ENCODE measurements at places on chromosomes 1 and 21.
A peak's percentile ranks its signal among the peaks of the same experiment; 100 is the strongest.

DNA sequence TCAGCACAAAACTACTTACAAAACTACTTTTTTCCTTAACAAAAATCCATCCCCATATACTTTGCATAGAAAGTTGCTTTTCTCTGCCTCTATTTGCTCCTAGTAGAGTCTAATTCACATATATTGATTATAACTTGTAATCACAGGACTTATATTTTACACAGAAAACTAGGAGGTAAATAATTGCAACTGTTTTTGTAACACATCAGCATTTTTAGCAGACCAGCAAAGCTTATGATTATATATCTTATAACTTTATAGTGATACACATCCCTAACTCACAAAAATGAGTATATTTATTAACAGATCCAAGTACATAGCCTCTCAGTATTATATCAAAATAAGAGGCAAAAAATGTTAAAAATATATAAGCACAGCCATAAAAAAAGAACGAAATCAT is 17.3 kb upstream of the SLC35A3 start:
- no peak for DNase-seq

- no peak for DNase-seq
These were observed 18.0 kb downstream of the SLC2A7 start for GRCh38 chr1:9008236-9008635.

DNA sequence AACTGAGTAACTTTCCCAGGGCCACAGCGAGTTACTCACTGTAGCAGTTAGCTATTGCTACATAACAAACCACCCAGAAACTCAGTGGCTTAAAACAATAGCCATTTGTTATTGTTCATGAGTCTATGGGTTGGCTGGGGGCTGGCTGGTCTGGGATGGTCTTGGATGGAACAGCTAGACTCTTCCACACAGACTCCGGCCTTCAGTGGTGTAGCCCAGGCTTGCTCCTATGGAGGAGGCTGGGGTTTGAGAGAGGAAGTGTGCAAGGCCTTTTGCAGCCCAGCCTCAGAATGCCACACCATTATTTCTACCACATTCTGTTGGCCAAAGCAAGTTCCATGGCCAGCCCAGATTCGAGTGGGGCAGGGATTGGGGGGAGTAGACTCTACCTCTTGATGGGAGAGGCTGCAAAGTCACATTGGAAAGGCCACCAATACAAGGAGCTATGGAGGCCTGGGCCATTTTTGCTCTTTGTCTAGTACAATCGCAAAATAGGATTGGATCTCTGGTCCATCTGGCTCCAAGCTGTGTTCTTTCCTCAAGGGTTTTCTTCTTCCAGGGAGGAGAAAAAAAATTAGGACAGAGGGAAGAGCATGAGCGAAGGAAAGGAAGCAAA is 37.5 kb upstream of the TTC22 start:
- DNase-seq: no peak

DNA sequence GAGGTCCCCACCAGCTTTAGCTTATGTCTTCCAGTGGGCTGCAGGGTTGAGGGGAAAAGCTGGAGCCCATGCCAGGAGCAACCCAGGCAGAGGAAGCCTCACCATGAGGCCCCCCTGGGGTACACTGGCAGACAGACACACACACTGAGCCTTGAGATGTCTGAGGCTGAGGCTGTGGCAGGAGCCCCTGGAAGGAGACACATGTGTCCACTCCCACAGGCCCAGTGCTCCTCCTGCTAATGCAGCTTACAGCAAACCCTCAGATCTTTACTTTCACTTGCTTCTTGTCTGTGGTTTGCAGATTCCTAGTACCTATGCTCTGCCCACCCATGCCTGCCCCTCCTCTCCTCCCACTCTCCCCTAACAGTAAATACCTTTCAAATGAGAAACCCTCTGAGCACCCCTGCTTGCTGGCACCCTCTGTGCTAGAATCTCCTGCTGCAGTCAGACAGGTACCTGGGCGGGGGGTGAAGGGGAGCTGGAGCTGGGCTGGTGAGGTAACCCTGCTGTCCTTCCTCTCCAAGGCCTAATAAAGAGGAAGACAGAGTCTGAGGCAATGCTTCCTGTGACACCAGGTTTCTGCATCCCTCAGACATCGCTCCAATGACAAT is 63.4 kb upstream of the NEK2 start:
- peak; percentile 3 for DNase-seq

DNA sequence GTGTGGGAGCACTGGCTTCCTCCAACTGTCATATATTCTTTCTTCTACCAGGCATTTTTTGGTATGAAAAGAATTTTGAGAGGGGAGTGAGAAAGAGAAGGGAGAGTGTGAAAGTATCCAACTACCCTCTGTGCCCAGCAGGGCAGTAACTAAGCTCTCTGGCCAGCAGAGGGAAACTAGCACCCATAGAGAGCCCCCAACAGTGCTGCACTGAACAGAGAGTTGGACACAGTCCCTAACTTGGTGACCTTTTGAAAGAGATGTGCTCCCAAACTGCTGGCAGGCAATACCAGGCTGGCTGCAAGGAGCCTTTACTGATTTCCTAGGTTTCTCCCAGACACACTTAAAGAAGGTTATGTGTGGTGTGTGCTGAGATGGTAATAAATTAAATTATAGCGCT is 118.8 kb upstream of the PBX1 start:
- DNase-seq: no peak

GRCh38 chr1:205088341-205088740 is 4.1 kb upstream of the TMEM81 start:
- no peak for DNase-seq

- DNase-seq: no peak
These were observed 30.7 kb upstream of the IGSF3 start for GRCh38 chr1:116698244-116698595.

GRCh38 chr21:14617040-14617393 is 70.9 kb upstream of the SAMSN1 start:
- DNase-seq: no peak

GRCh38 chr1:102500758-102501157 is 504.0 kb upstream of the OLFM3 start:
- no peak for DNase-seq

GRCh38 chr21:33458861-33459260 is 20.9 kb downstream of the TMEM50B start:
- DNase-seq: no peak

- DNase-seq: no peak
These were observed 50.0 kb downstream of the LACTBL1 start for GRCh38 chr1:22922640-22923039.

- no peak for DNase-seq
These were observed 136.6 kb downstream of the PROX1 start for GRCh38 chr1:214124281-214124805.

GRCh38 chr21:18089786-18090185 is 154.8 kb upstream of the CHODL start:
- no peak for DNase-seq

DNA sequence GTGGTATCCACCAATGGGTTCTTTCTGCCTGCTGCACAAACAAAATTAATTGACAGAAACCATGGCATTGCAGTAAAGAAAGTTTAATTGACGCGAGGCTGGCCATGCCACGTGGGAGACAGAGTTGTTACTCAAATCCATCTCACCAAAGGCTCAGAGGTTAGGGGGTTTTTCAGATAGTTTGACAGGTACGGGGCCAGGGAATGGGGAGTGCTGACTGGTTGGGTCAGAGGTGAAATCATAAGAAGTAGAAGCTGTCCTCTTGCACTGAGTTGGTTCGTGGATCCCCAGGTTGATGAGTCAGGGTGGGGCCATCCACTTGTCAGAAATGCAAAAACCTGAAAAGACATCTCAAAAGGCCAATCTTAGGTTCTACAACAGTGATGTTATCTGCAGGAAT is 941 bp upstream of the TBCE start:
- DNase-seq: peak; percentile 14

DNA sequence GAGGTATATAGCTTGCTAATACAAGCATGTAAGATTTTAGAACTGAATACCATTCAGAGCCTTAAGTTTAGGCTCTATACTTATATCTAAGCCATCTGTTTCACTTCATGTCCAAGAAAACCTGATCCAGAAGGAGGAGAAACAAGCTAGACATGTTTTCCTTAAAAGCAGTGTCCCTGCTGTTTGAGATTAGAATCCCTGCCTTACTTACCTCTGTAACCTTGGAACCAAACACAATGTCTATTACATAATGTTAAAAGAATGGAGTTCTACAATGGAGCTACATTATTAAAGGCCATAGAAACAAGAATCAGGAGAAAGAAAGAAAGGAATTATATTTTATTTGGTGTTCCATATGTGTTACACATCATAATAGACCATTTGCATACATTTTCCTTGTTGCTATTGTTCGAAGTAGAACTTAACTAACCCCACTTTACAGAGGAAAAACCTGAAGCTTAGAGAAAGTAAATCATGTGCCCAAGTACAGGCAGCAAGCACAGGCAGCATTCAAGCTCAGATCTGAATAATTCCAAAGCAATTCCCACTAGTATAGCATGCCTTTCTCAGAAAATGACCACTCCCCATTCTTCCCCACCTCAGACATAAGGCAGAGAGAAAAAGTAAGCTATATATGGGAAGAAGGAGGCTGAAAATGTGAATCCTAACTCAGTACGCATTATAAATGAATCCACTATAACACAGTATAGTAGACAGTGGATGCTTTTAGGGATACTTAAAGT is 380.1 kb upstream of the SPAG17 start:
- no peak for DNase-seq

DNA sequence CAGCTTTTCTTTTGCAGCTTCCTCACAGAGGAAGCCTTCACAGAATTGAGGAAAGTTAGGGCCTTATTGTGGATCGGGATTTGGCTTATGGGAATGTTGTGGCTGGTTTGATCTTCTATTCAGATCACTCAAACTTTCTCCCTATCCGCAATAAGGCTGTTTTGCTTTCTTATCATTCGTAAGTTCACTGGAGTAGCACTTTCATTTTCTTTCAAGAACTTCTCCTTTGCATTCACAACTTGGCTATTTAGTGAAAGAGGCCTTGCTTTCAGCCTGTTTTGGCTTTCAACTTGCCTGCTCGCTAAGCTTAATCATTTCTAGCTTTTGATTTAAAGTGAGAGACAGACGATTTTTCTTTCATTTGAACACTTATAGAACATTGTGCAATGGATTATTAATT is 181.9 kb upstream of the B3GALT2 start:
- no peak for DNase-seq

DNA sequence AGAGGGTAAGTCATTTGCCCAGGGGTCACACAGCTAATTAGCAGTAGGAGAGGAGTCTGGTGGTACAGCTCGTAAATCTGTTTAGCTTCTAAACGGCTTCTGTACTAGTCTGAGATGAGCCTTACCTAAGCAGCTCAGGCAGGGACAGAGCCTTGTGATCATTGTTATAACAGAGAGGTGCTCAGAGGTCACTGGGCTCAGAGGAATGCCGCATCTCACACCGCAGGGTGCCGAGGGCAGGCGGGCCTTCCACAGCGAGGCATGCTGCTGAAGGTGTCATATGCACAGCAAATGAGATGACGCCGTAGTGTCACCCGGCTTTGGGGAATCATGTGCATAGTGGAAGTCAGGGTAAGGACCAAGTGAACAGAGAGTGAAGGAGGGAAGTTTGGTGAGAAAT is 305.2 kb upstream of the FMN2 start:
- DNase-seq: no peak

GRCh38 chr1:208213786-208214185 is 30.4 kb downstream of the PLXNA2 start:
- DNase-seq: no peak

DNA sequence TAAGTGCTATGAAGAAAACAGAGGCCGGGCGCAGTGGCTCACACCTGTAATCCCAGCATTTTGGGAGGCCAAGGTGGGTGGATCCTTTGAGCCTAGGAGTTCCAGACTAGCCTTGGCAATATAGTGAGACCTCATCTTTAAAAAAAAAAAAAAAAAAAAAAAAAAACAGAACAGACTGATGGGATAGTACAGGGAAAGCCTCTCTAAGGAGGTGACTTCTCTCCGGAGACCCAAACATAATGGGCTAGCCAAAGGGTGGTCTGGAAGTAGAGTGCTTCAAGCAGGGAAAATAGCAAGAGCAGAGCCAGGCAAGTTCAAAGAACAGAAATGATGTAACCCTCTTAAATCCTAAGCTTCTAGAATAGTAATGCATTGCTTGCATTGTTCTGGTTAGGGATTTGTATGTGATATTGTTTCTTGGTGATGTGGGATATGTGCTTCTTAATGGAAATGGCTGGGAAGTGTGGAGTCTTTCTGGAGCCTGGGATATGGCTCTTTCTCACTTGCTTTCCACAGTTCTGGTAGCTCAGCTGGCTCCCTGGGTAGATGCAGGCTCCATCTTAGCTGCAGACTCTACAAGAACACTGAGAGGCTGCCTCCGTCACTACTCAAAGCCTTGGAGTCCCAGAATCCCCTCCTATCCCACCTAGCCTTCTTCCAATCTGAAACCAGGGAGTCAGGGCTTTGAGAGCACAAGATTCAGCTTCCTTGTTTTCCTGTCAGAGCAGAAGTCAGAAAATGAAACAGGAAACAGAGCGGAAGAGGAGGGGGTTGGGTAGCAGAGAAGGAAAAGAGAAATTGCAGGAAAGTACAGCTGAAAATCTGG is 1.9 kb upstream of the PIGV start:
- no peak for DNase-seq

GRCh38 chr1:174720618-174721017 is 272.9 kb downstream of the GPR52 start:
- DNase-seq: no peak

DNA sequence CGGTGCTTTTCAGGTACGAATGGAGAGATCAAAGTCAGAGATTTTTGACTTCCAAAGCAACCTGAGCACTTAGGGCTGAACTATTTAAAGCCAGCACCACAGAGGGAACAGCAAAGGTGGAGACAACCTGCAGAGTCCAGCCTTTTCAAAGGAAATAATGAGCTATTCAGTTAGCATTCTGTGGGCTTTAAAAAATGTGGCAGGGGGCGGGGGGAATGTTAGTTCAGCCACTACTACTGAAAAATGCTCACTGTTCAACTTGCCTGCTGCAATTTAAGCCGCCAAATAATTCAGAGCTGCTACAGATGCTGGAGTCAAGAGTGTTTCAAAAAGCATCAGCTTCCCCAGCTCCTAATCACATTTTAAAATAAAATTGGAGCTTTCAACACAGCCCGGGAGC is 473.3 kb upstream of the PLXNA2 start:
- DNase-seq: no peak

GRCh38 chr1:235206533-235207208 is 45.6 kb upstream of the RBM34 start:
- no peak for DNase-seq

GRCh38 chr1:179788259-179788658 is 45.2 kb downstream of the FAM163A start:
- DNase-seq: no peak

DNA sequence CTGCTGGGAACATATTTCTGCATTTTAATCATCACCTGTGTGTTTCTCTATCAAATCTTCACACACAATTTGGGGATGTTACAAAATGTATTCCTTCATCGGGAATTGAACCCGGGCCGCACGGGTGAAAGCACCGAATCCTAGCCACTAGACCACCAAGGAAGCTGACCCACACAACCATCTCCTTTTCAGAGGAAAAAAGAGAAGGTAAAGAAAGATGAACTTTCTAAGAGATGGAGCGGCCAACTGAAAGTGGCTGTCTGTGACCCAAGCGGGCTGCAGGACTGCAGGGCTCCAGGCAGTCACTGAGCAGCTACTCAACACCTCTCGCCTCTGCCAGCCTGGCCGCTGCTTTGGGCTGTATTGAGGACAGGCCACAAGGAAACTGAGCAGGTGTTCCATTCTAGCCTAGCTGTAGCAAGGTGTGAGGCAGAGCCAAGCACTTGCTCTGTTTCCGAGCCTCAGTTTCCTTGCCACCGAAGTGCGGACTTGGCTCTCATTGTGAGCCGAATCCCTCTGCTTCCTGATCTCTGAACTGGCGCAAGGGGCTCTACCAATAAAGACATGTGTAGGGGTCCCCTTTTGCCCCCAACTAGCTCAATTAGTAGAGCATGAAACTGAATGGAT is 156.9 kb upstream of the NBPF11 start:
- no peak for DNase-seq

Measured in activated T-cell treated with anti-CD3 and anti-CD28 coated beads for 24 hours (primary cell).